ENCODE measurements at places on chromosomes 3 and 15.
A peak's percentile ranks its signal among the peaks of the same experiment; 100 is the strongest.

DNA sequence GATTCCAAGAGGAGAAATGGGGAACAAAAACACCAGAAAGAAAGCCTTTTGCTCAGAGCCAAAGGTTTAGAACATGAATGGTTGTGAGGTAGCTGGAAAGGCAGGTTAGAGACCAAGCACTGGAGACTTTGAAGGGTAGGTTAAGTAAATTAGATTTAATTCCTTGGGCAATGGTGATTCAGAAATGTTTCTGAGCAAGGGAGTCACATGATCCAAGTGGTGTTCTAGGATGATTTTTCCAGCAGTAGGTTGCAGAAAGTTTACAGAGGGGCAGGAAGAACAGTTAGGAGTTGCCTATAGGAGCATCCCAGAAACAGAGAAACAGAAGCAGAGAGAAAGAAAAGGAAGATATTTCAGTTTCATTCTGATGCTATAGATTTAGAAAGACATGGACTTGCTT is 139.8 kb downstream of the WDR76 start:
- no peak for DNase-seq

- DNase-seq = no peak
Observed at GRCh38 chr15:89349206-89349558, 14.6 kb upstream of the POLG start.

DNA sequence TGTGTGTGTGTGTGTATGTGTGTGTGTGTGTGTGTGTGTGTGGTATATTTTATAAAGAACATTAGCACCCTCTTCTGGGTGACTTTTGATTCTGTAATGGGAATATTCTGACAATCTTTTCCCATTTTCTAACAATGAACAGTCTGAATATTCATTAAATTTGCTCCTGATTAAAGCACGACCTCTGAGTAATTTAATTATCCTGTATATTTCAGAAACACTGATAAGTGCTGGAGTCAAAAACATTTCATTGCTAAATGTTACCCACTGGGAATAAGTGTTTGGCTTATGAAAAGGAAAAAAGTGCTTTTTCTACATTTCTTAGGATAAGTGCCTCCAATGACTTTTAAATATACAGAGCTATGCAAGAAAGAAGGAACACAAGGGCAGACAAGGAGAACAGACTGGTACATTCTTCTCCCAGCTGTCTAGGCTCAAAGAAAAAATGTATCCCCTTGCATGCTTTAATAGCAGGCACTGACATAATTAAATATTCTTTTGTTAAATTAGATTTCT is 32.3 kb upstream of the SYNPR start:
- no peak for DNase-seq

GRCh38 chr3:136802481-136802996 is 16.4 kb upstream of the SLC35G2 start:
- no peak for DNase-seq

- no peak for DNase-seq
Observed at GRCh38 chr3:45933591-45933990, 9.7 kb upstream of the CXCR6 start.

GRCh38 chr3:152291649-152292066 is 22.9 kb downstream of the MBNL1 start:
- no peak for DNase-seq

DNA sequence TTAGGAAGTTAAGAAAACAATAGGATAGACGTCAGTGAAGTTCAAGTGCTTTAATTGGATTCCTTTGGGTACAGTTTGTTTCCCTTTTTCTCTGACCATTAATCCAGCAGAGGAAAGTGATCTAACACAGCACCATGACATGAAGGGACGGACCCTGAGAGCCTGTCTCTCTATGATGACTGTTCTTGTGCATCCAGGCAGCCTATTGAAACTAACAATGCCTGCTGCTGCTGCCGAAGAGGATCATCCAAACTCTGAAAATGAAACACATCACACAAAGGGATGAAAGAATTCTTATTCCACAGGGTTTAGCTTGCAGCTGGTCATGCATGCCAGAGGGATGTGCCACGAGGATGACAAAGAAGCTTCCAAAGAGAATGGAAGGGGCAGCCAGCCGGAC is 75.5 kb downstream of the ZBTB20 start:
- no peak for DNase-seq

DNA sequence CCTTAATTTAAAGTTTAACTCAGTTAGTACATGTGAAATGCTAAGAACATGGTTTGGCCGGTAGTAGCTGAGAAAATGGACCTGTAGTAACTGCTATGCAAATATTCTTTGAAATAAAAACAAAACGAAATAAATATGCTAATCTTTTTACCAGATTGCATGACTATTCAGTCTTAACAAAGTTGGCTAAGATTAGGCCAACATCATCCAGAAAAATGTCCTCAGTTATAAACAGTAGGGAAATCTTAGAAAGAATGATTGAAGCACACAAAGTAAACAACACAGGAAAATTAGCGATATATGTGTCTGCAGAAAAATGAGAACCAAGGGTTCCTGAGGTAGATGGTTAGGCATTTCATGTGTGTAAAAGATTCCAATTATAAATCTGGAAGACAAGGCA is 832.1 kb downstream of the TUSC7 start:
- DNase-seq = no peak

GRCh38 chr15:101807345-101807945 is 4.1 kb downstream of the OR4F6 start:
- DNase-seq = no peak

DNA sequence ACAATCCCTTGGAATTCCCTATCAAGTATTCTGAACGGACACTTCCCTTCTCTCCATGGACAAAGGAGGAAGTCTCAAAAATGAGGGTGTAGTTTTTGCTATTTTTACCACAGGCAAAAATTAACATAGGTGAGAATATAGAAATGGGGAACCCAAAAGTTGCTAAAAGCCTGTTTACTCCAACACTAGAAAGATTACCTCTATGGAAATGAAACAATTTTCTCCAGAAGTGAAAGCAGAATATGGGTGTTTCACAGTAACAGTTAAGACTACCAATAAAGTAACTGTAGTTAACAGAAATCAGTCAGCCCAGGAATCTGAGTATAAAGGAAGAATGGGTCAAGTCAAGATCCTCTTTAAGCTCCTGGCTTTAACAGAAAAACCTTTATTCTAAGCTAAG is 9.3 kb downstream of the TRA2B start:
- no peak for DNase-seq

DNA sequence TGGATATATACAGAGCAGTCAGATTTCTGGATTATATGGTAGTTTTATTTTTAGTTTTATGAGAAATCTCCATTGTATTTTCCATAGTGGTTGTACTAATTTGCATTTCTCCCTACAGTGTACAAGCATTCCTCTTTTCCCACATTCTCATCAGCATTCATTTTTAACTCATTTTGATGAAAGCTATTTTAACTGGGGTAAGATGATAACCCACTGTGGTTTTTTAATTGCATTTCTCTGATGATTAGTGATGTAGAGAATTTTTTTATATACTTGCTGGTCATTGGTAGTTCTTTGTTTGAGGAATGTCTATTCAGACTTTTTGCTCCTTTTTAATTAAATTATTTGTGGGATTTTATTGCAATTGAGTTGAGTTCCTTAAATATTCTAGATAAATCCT is 903.6 kb downstream of the DIPK2A start:
- no peak for DNase-seq

- DNase-seq = no peak
Observed at GRCh38 chr15:74207652-74208440, 5.3 kb upstream of the STRA6 start.

DNA sequence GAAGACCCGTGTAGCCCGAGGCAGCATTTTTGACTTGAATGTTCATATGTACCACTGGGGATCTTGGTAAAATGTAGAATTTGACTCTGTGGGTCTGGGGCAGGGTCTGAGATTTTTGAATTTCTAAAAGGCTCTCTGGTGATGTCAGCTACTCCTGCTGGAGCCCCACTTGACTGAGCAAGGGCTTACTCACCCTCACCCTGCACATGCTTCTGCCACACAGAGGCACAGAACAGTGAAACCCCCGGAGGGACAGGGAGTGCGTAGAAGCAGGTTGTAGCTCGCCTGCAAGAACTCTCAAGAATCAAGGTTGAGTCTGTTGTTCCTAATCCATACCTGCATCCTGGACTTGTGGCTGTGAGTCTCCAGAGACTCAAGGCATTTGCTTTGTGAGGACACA is 41.1 kb downstream of the SLCO3A1 start:
- no peak for DNase-seq

DNA sequence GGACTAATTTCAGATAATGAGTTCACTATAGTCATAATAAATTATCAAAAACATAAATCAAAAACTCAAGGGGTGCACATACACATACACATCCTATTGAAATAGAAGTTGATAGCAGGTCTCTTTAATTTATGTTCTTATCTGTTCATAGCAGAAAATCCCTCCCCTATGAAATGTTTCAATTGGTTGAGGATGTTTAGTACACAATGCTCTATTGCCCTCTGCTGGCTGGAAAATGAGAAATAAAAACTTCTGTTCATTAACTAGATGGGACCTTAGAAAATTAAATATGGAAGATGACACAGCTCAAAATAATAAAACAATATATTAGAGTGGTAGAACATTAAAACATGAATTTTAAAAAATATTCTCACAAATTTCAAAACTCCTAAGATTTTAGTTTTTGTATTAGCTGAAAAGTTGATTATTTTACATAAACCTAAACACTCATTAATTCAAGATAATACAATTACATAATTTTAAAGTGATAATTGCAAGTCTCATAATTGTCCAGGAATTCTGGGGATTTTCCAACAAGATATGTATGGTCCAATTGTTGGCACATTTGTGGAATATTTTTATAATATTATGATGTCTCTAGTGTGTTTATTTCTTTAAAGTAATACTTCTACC is 735.0 kb downstream of the ROBO1 start:
- peak; percentile 39 for DNase-seq

- DNase-seq = no peak
Observed at GRCh38 chr3:14151471-14152083, 26.7 kb downstream of the TMEM43 start.

DNA sequence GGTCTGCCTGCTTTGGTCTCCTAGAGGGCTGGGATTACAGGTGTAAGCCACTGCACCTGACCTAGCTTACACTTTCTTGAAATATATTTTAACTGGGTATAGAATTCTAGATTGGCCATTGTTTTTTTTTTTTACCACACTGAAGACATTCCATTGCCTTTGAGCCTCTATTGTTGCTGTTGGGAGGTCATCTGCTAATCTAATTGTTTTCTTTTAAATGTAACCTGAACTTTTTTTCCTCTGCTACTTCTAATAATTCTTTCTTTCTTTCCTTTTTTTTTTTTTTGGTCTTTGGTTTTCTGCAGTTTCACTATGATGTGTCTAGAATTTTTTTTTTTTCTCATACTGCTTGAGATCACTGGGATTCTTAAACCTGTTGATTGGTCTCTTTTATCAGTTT is 28.1 kb downstream of the ERICH6 start:
- no peak for DNase-seq

GRCh38 chr3:51380601-51381332 is 4.3 kb upstream of the MANF start:
- DNase-seq = no peak

DNA sequence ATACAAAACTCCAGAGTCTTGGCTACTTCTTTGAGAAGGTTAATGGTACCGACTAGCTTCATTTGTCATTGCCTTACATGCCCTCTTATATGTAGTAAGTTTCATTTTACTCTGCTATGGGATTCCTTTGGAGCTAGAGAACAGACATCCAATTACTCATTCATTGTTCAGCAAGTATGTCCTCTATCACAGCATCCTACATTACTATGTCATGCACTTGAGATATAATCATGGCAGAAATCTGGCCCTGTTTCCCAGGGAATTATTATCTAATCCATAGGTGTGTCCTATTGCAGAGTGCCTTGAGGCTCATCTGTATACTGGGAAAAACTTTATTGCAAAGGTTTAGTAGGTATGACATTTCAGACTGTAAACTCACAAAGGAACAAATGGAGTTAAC is 333.1 kb upstream of the NECTIN3 start:
- no peak for DNase-seq

DNA sequence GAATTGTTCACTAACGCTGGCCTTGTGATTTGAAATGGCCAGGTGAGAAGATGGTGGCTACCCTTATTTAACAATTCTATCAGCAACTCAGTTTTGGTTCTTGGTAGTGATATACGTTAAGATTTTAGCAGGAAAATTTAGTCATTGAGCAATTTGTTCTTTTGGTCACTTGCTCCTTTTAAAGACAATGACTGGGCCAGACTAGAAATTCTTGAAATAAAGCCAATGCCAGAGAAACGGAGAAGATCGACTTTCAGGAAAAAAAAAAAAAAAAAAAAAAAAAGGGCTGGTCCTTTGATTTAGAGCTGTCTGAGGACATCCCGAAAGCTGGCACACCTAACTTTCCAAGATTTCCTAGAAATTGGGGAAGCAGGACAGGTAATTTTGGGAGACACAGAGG is 178.5 kb downstream of the FNDC3B start:
- no peak for DNase-seq

- DNase-seq = no peak
Observed at GRCh38 chr15:25136119-25136518, 181.3 kb downstream of the SNRPN start.

- DNase-seq = peak; percentile 46
Observed at GRCh38 chr15:89367485-89368451, 33.1 kb upstream of the POLG start.

DNA sequence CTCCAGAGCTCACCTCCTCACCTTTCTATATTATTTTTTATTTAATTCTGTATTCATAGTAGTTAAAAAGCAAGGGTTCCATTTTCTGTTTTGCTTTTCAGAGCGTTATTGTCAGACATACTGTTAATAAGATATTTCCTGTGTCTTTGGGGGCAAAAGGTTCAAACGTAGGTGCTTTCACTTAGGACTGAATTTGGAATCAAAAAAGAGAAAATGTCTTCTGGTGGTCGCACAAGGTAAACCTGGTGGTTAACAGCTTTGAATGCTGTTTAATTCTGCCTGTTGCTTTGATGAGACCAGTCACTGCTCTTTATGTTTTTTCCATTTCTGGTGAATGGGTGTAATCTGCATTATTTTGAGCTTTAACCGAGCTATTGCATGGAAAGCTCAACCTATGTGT is 212.5 kb downstream of the TCF12 start:
- DNase-seq = no peak

GRCh38 chr15:92012881-92013280 is 159.4 kb downstream of the SLCO3A1 start:
- no peak for DNase-seq

GRCh38 chr3:55090746-55091145 is 162.9 kb upstream of the LRTM1 start:
- no peak for DNase-seq

DNA sequence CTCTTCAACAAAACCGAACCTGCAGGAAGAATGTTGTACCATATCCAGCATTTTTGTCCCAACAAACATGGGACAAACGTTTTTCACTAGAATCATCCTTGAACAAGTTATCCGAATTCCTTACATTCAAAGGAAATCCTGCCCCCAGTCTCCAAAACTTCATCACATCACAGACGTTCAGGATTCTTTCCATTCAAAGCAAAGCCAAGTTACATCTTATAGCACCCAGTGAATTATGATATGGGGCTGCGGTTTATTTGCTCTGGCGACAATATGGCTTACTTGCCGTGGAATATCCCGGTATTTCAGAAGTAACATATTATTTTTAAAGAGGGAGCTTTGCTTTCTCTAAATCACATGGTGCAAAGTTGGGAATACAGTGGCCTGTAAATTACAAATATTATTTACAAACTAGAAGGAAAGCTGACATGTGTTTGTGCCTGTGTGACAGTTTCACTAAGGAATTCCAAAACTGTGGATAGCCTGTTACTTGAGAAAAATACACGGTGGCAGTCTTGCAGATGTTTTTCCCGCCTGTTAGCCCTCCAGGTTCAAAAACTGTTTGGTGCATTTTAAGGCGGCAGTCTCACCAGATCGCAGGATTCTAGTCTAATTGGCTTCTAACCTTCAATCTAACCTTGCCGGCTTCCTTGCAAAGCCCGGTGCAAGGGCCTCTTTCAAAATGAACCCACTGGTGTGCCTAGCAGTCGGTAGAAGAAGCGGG is 736 bp upstream of the MBNL1 start:
- no peak for DNase-seq
